H4 (cell line): ENCODE measurements at places on chromosomes 16 and 17. TPM values are rescaled to one million over a fixed set of nuclear protein-coding genes. Genes with fewer than 3 reads are reported as not detected.
A peak's percentile ranks its signal among the peaks of the same experiment; 100 is the strongest.

GRCh38 chr16:1072526-1073261 lies at the start of gene SSTR5:
SSTR5 (plus strand) TSS chr16:1072747; CDS start chr16:1078869, 6,122 bp downstream.
- DNase-seq, result no peak

DNA sequence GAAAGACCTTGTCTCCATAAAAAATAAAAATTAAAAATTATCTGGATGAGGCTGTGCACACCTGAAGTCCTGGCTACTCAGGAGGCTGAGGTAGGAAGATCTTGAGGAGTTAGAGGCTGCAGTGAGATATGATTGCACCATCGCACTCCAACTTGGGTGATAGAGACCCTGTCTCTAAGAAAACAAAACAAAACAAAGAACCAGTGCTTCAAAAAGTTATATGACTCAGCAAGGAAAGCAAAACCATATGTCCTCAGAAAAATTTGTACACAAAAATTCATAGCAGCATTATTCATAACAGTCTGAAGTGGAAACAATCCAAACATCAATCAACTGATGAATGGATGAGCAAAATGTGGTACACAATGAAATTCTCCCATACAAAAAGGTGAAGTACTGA lies 48.9 kb downstream of the SLFN5 start:
- DNase-seq, result no peak

- DNase-seq, result no peak
Measured at GRCh38 chr17:44555099-44555498, 2.2 kb upstream of the FZD2 start.

DNA sequence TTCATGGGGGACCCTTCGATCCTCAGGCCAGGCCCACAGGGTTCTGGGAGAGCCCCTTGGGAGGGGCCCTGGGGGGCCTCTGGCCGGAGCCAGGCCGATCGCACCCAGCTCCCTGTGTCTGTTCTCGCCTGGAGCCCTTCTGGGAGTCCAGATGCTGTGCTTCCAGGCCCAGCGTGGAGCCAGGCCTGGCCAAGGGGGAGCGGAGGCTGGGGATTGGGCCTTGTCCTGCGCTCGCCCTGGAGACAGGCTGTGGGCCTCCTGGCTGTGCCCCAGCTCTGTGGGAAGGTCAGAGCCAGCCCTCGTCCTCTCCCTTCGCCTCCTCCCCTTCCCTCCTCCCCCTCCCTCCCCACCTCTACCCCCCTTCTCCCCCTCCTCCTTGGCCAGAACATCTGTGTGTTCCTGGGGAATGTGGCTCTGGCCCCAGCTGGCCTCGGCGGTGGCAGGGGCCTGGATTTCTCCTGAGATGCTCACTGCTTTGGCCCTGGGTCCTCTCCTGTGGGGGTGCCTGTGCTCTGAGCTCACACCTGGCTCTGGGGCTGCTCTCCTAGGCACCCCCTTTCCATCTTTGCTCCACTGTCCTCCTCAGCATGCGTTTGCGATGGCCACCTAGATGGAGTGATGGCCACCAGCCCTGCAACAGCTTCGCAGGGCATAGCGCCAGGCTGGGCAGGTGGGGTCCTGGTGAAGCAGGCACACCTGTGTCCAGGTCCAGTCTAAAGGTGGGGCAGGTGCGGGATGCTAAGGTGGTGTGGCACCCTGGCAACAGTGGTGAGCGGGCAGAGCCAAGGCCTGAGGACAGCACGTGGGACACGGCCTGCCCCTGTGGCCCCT lies 90.6 kb upstream of the CIBAR2 start:
- peak; percentile 79 for DNase-seq

- DNase-seq, result no peak
Measured at GRCh38 chr16:15542734-15543347, 100.1 kb downstream of the MARF1 start.

GRCh38 chr17:46176975-46177374 lies 16.3 kb downstream of the KANSL1 start:
- DNase-seq, result no peak

DNA sequence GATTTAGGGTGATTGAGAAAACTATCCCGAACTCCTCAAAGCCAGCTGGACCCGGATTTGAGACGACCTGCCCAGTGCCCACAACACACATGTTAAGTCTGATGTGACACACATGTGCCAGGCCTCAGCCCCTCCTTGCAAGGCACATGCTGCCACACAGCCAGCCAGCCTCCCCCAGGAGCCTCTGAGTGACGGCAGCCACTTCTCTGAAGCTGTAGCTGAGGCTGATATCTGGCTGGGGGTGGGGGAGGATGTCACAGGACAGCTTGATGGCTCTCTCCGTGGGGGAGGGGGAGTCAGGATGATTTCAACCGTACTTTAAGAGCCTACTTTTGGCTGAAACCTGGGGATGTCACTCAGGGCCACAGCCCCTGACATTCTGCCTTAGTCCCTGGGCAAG lies 40.9 kb downstream of the SRCIN1 start:
- no peak for DNase-seq

GRCh38 chr16:85144026-85144915 lies 32.0 kb upstream of the CIBAR2 start:
- DNase-seq, result no peak

GRCh38 chr16:56684926-56685590 lies 2.8 kb downstream of the MT1X start:
- DNase-seq, result no peak

GRCh38 chr17:39196808-39197291 lies 619 bp downstream of the CACNB1 start:
- DNase-seq, result peak; percentile 43

- no peak for DNase-seq
Measured at GRCh38 chr16:86714166-86714565, 135.8 kb downstream of the FOXL1 start.

GRCh38 chr16:11163761-11164261 lies 92.2 kb downstream of the SOCS1 start:
- DNase-seq, result no peak

- DNase-seq, result no peak
Measured at GRCh38 chr16:58413359-58413758, 21.1 kb downstream of the GINS3 start.

DNA sequence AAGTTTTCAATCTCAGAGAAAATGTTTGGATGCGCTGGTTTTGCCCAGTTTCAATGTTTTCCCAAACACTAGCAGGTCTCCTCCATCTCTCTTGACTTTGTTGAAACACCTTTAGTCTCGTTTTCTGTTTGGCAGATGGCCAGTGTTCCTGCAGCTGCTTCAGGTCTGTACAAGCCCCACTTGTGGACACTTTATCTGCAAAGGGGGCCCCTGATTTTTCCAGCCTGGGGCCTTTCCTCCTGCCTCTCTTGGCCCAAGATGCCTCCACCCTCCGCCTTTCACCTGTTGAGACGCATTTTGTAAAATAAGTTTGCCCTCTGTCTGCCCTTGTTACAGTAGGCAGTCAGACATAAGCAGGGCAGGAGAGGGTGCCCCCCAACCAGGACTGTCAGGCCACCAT lies 21.8 kb upstream of the PRM1 start:
- no peak for DNase-seq

The UMOD gene
- not detected in 2 replicates for total RNA-seq

The MRPL28 gene
- 159 and 167 TPM in 2 replicates for total RNA-seq

The TEFM gene
- 9.1 and 19.2 TPM in 2 replicates for total RNA-seq
